ENCODE measurements at places on chromosomes 13 and 19.

- no peak for DNase-seq
Measured at GRCh38 chr13:108508263-108508662, 121.1 kb upstream of the MYO16 start.

GRCh38 chr13:95049772-95050171 is 251.5 kb downstream of the ABCC4 start:
- DNase-seq: no peak

GRCh38 chr13:50456111-50456510 is 387.4 kb downstream of the DLEU7 start:
- DNase-seq: no peak

- no peak for DNase-seq
Measured at GRCh38 chr13:33193428-33193974, 92.1 kb downstream of the STARD13 start.

DNA sequence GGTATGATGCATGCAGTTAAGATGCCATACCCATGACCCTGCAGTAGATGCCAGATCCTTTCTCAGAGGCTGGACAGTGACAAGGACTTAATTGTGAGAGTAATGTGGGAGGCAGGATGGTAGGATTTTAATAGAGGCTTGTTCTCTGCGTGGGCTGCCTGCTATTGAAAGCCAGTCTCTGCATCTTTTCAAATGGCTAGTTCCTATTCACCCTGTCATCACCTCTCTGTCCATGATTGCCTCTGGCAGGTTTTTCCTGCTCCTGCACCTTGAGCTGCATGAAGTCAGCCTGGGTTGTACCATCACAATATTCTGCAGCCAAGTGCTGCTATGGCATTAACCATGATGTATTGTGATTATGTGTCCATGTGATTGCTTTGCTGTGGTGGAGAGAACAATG is 440.5 kb downstream of the ITGBL1 start:
- no peak for DNase-seq

DNA sequence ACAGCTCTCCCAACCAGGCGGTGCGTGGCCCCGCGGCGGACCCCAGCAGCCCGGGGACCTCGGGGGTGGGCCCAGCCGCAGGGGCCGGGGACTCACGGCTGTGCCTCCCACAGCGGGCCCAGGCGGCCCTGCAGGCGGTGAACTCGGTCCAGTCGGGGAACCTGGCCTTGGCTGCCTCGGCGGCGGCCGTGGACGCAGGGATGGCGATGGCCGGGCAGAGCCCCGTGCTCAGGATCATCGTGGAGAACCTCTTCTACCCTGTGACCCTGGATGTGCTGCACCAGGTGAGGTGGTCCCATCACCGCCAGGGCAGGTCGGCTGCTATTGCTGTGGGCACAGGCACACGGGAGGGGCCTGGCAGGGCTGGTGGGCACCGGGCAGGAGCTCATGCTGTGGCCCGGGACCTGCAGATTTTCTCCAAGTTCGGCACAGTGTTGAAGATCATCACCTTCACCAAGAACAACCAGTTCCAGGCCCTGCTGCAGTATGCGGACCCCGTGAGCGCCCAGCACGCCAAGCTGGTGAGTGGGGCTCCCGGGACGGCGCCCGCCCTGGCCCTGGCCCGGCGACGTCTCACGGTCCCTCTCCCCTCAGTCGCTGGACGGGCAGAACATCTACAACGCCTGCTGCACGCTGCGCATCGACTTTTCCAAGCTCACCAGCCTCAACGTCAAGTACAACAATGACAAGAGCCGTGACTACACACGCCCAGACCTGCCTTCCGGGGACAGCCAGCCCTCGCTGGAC is 7.3 kb downstream of the PTBP1 start:
- DNase-seq: peak; percentile 39

GRCh38 chr13:43422116-43422515 is 364.7 kb downstream of the ENOX1 start:
- no peak for DNase-seq

- DNase-seq: no peak
Measured at GRCh38 chr13:45303866-45304265, 37.1 kb downstream of the TPT1 start.

DNA sequence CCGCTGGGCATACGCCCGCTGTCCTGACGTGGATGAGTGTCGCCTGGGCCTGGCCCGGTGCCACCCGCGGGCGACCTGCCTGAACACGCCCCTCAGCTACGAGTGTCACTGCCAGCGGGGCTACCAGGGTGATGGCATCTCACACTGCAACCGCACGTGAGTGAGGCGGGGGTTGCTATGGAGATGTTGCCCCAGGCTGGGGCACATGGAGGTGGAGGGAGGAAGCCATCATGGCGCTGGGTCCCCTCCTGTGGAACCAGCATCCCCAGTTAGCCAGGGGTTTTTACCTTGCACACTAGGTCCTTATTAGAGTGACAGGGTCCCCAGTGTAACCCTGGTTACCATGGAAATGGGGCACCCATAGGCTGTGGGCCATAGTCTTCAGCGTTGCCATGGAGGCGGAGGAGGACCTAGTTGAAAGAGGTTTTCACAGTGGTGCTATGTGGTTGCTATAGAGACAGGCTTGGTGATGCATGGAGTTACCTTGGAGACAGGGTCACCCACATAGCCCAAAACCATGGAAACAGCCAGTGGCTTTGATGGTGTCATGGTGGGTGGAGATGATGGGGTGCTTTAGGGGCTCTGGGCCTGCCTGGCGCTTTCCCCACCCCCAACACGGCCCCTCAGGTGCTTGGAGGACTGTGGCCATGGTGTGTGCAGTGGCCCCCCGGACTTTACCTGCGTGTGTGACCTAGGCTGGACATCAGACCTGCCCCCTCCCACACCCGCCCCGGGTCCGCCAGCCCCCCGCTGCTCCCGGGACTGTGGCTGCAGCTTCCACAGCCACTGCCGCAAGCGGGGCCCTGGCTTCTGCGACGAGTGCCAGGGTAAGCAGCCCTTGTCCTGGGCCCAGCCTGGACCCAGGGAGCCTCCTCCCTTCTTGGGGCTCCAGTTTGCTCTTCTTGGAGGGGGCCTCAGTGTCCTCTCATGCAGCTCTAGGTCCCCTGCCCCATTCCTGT is 27.1 kb downstream of the MEGF8 start:
- DNase-seq: peak; percentile 51

- no peak for DNase-seq
Measured at GRCh38 chr13:95677564-95678266, 776 bp downstream of the DNAJC3 start.

DNA sequence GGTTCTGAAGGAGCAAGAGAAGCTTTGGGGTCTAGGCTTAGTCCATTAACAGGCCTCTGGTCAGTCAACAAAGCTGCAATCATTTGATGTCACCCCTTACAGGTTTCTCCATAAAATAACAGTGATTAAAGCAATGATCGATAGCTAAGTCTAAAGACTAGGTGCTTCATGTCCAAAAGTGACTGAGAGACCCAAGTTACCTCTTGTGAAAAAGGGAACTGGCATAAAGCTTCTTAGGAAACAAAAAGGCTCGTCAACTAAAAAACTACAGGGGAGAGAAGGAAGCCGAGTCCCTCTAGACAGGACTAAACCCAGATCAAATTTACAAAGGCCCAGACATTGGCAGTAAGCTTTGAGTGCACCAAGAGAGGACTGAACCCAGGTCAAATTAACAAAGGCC is 2.2 kb downstream of the DCUN1D2 start:
- DNase-seq: no peak

DNA sequence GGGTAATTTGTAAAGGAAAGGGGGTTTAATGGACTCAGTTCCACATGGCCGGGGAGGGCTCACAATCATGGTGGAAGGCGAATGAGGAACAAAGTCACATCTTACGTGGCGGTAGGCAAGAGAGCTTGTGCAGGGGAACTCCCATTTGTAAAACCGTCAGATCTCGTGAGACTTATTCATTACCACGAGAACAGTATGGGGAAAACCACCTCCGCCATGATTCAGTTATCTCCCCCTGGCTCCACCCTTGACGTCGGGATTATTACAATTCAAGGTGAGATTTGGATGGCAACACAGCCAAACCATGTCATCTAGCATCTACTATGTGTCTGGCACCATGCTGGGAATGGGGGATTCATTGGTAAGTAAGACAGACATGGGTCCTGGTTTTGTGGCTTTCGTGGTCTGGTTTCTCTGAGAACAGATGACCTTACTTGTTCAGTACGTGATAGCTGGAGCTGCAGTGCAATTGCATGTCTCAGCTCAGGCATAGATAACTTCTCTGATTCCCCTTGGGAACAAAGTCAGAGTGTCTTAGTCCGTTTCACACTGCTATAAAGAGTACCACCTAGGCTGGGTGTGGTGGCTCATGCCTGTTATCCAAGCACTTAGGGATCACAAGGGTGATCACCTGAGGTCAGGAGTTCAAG is 8.3 kb downstream of the ZNF554 start:
- no peak for DNase-seq

GRCh38 chr19:14654786-14655560 is 19.7 kb downstream of the ADGRE3 start:
- no peak for DNase-seq

GRCh38 chr19:19464339-19465098 is 50.8 kb downstream of the TSSK6 start:
- no peak for DNase-seq
